ENCODE measurements at places on chromosomes 5 and 9. TPM values are rescaled to one million over a fixed set of nuclear protein-coding genes. Genes with fewer than 3 reads are reported as not detected.

DNA sequence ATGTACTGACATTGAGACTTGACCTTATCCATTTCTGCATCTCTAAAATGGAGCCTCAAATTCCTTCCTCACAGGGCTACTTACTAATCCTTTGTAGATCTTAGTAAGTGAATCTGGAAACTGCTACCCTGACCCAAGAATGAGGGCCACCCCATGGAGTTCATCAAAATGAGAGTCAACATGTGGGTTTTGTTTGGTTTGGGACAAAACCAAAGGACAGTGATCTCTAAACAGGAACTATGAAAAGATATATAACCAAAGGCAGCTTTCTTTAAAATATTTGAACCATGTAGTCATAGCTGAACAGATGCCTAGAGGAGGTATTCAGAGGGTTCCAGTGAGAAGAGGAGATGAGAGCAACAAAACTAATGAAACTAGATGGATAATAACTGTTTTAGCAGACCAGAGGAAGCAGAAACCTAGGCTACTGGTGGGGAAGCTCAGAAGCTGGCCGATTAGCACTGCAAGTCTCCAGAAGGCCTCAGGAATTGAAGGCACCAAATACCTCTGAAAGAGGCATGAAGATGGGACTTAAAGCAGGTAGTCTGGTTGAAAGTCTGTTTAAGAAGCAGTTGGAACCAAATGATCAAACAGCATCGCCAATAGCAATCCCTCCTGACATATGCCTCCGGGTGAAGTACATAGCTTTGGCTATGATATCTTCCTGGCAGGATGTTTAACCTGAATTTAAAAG, 45.8 kb downstream of the THOC3 start:
- no peak for DNase-seq

- DNase-seq: no peak
These were observed 15.1 kb upstream of the TRIM36 start for GRCh38 chr5:115184770-115185169.

Gene RETREG1
- not detected for total RNA-seq

GRCh38 chr9:130680836-130681768, 12.5 kb upstream of the EXOSC2 start:
- peak; percentile 66 for DNase-seq

- no peak for DNase-seq
These were observed 56.1 kb downstream of the TSTD2 start for GRCh38 chr9:97577051-97577450.

DNA sequence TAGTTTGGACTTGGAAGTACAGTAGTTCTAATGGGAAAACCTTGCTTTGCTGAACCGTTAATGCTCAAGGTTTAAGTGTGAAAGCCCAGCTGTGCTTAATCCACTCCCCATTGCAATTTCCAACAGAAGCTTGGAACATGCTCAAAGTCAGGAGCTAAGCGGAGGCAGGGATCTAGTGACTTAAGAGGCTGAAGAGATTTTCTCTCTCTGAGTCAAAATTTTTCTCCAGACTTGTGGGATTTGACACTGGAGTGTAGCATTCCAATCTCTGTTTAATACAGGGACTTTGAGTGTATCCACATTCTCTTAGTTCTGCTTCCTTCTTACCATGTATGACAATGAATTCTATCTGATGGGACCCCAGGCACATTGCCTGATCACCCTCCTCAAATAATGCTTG, 471.8 kb downstream of the KIF4B start:
- DNase-seq: no peak

Gene ANGPTL2
- total RNA-seq: 7.7 TPM

Gene RALGDS
- 25.4 TPM for total RNA-seq

- peak; percentile 96 for DNase-seq
These were observed 96.8 kb downstream of the ZNF608 start for GRCh38 chr5:124649491-124650146.

DNA sequence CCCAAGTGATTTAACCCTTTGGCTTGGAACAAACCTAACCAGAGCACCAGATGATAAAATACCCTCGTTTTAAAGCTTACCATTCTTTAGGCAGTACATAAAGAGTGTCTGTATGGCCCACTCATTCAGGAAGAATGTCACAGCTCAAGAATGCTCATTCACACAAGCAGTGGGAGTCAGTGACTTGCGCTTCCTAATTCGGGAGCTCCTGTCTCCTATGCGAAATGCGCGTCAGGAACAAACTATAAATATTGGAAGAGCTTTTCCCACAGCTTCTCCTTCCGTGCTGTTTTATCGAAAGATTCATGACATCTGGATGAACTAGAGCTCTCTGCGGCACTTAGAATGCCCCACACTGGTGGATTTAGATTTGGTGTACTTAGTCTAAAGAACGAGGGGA, 66.6 kb downstream of the NTRK2 start:
- no peak for DNase-seq

- no peak for DNase-seq
These were observed 129.9 kb downstream of the DMXL1 start for GRCh38 chr5:119200795-119201194.

DNA sequence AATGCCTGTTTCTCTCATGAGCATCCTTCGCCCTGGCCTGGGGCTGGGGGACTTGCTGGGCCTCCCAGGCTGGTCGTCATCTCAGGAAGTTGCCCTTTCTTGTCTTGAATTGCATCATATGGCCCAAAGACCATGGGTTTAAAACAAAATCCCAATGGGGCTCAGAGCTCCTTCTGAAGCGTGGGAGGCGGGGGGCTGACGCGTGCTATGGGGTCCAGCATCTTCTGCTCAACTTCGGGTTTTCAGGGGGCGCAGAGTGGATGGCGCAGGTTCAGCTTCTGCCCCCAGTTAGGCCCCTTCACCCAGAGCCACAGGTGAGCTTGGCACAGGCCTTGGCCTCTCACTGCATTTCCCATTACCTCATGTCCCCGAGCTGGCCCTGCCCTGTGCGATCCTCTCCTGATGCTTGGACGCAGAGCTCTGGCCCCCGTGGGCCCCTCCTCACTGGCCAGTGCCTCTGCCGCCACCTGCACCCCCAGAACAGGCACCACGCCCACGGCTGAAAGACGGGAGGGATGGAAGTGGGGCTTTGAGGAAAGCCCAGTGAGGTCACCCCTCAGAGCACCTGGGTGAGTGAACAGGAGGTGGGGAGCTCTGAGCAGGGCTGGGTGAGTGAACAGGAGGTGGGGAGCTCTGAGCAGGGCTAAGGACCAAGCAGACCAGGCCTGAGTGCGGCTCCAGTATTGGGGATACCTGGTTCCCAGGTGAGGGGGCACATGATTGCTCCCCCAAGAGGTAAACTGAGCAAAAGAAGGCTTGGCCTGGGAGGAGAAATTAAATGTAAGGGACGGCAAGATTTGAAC, 56.0 kb downstream of the TRIP13 start:
- DNase-seq: no peak

DNA sequence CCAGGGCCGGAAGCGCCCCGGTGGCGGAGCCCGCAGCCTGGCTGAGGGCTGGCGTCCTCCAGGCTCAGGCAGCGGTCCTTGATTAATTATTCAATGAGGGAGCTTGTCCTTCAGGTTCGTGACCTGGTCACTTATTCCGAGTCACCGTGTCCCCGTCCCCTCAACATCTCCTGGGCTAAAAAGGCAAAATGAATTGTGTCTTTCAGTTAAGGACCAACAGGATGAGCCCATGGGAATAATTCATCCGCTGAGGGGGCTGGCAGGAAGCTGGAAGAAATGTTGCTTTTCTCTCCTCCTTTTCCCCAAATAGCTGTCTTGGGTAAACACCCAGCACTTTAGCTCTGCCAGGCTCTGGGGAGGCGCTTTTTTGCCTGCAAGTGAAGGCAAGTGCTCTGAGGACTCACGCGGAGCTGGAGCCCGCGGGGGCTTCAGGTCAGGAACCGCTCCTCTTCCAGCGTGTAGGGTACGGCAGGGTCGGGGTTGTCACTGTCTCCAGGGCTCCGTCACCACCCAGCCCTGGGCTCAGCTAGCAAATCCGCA, 13.1 kb downstream of the KCNT1 start:
- DNase-seq: no peak

GRCh38 chr5:169656125-169656901, 19.2 kb downstream of the DOCK2 start:
- DNase-seq: peak; percentile 28
